T-helper 17 cell (primary cell): ENCODE measurements at places on chromosomes 2 and 18. TPM values are rescaled to one million over a fixed set of nuclear protein-coding genes. Genes with fewer than 3 reads are reported as not detected.

Gene SMAD4
- 66.7 TPM for total RNA-seq

GRCh38 chr2:20585359-20585709 is 65.6 kb downstream of the HS1BP3 start:
- no peak for DNase-seq

GRCh38 chr18:59208602-59209125 is 11.3 kb upstream of the GRP start:
- no peak for DNase-seq

Gene SLC25A12
- 11.0 TPM for total RNA-seq

GRCh38 chr2:60260639-60261296 is 292.7 kb downstream of the BCL11A start:
- DNase-seq = no peak

DNA sequence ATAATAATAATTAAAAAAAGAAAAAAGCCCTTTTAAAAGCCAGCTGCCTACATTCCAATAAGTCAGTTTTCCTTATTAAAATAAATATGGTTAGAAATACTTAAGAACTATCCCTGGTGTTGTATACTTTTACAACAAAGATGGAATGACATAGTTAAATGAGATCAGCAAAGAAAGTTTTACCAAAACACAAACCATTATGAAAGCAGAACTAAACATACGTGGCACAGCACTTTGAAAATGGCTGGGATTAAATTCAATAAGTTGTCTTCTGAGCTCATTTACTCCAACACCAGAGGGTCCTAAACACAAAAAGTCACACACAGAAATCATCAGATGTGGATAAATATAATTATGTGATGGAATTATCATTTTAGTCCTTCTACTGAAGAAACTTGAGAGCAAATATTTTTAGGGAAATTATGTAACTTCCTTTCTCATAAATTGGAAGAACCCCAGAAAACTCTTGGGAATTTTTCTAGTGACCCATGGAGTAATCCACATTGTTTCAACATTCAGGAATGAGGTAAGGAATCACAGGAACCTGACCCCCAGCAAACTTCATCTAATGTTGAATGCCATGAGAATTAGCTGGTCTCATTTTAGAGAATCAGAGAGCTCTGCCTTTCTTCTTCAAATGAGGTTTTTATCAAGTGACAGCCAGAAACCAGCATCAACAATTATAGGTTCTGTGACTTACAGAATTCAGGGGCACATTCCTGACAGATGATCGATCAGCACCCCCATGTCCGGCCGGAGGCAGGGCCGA is 11.5 kb upstream of the TMEM237 start:
- DNase-seq = no peak

DNA sequence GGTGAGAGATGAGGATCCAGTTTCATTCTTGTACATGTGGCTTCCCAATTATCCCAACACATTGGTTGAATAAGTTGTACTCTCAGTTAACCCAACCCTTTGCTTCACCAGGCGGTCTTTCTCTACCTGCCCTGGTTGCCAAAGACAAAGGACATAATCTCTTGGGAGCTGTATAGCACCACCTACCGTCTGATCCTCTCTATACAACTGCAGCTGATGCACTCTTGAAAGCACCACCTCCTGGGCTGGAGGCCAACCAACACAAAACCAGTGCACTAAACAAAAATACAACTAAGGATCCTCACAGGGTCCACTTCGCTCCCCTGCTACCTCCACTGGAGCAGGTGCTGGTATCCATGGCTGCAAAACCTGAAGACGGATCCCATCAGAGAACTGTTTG is 473.6 kb upstream of the NRXN1 start:
- no peak for DNase-seq

GRCh38 chr18:57343833-57344232 is 8.5 kb upstream of the ST8SIA3 start:
- no peak for DNase-seq

DNA sequence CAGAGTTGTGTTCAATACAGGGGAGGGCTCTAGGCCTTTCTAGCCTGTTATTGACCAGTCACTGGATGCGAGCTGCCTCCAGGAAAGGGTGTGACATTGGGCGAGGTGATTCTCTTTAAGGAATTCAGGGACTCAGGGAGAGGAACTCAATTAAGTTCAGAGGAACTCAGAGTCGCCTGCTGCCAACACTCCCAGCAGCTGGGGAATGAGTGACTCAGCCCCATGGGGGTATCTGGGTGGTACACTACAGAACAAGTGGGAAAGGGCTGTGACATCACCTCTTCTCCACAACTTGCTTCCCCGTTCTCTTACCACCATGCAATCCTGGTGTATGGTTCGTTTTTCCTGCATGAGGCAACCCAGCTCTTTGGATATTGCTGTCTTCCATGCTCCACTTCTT is 50.4 kb upstream of the CYRIA start:
- no peak for DNase-seq

GRCh38 chr2:17228461-17228860 is 289.8 kb downstream of the RAD51AP2 start:
- no peak for DNase-seq
